ENCODE measurements at places on chromosomes 4 and X.

DNA sequence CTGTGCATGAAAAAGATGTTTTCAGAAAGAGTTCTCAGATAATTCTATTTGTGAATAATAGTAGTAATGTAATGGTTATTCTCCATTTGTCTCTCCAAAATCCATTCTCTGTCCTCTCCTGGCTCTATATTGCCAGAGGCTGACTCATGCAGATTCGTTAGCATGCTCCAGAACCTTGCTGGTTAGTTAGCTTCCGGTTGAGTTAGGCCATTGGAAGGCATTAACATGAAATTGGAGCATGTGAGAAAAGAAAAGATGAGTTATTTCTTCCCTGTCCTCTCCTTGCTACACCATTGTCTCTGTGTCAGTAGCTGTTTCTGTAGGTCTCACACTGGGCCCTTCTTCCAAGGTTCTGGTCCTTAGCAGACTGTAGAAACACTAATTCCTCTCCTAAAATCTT is 23.5 kb upstream of the PRDM8 start:
- no peak for DNase-seq

GRCh38 chrX:66675541-66675940 is 36.7 kb upstream of the EDA2R start:
- no peak for DNase-seq

GRCh38 chrX:53223955-53224859 is 800 bp downstream of the KDM5C start:
- DNase-seq = no peak

GRCh38 chr4:98466868-98467599 is 191.4 kb downstream of the TSPAN5 start:
- DNase-seq = no peak

DNA sequence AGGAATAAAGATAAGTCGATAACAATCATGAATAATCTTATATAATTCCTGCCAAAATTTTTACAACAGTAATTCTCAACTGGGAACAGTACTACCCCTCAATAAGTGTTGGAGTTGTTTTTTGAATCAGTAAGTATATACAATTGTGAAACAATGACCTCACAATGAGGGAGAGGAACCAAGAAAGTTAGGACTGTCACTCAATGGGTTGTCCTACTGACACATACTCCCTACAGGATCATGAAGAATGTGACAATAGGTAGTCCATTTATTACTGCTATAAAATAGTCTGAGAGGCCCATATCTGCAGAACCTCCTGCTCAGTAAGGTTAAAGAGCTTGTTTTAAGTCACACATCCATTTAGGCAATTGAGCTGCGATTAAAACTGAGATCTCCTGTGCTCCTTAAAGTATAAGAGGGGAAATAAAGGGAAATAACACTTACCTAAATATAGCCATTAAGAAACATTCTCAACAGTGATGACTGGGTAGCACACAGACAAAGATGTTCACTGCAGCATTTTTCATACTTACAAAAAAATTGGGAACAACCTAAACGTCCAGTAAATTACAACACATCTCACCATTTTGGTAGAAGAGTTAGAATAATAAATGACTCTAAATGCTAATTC is 26.2 kb downstream of the FBXW7 start:
- peak; percentile 12 for DNase-seq

- no peak for DNase-seq
Measured at GRCh38 chr4:164068392-164068791, 573.9 kb downstream of the TMA16 start.

DNA sequence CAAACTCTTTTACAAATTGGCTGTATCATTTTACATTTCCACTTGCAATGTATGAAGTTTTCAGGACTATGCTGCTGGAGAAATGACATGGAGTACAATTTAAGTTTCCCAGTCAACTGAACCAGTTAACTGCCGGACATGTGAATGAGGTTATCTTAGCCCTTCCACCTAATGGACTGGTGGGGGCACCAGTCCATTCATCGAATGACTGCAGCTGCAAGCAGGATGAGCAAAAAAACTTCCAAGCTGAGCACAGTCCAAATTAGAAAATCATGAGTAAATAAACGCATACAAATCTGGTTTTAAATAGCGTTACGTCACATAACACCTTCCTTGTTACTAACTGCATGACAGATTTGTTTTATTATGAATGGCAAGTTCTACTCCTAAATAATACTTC is 1131.5 kb downstream of the PCDH18 start:
- DNase-seq = no peak

DNA sequence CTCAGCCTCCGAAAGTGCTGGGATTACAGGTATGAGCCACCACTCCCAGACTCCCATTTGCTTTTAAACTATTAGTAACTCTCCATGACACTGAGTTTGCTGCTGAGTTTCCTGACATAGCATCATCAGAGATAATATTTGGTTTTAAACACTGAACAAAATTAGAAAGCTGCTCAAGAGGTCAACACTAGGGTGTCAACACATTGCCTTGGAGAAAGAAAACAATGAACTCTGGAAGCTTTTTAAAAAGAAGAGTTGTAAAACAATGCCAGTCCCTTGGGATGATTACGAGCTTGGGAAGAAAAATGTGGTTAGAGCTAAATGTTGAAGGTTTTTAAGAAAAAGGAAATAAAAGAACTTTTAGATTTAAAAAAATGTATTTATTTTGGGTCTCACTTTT is 264.8 kb downstream of the CAMK2D start:
- DNase-seq = no peak

- no peak for DNase-seq
Measured at GRCh38 chr4:73810191-73810590, 26.3 kb upstream of the CXCL6 start.

Data from NB4 (cell line).